ENCODE measurements at places on chromosomes 12 and 14.

DNA sequence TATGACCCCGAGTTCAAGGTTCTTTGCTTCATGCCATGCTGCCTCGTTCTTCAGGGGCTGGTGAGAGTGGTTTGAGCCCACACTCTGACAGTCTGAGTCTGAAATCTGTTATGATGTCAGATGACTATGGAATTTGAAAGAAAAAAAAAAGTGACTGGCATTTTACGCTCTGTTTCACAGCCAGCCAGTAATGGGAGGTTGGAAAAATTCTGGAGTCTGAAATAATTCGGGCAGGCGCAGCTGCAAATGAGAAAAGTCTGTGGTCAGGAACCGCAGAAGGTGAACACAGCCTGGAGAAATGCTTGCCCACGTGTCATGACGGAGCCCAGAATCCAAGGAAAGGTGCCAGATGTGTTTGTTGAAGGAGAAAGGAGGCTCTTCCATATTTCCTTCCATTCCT is 269.8 kb upstream of the PWP1 start:
- DNase-seq = no peak

GRCh38 chr12:119695034-119695433 is 27.1 kb downstream of the PRKAB1 start:
- no peak for DNase-seq

- peak; percentile 38 for DNase-seq
Observed at GRCh38 chr12:44876544-44877410, 662 bp upstream of the NELL2 start.

DNA sequence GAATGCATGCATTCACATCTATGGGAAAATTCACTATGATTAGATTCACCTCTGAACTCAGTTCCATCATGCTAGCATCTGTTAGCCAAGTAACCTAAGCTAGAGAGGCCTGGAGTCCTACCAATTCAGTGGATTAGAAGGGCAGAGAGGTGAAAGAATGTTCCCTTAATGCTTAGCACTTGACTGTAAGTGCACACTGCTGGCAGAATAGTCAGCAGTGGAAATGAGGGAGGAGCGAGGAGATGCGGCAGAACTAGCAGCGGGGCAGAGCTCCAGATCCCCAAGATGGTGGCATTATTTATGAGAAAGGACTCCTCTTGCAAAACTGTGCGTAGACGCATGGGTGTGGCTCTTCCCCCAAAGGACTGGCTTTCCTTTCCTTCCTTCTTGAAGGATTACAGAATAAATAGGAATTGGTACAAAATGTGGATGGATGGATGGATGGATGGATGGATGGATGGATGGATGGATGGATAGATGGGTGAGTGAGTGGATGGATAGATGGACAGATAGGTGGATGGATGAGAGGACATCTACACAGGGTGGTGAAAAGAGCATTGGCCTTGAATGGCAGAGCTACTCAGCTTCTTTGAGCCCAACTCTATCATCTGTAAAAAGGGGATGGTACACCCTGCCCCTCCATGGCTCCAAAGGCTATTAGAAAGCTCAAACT is 227.2 kb downstream of the CHST11 start:
- DNase-seq = no peak

DNA sequence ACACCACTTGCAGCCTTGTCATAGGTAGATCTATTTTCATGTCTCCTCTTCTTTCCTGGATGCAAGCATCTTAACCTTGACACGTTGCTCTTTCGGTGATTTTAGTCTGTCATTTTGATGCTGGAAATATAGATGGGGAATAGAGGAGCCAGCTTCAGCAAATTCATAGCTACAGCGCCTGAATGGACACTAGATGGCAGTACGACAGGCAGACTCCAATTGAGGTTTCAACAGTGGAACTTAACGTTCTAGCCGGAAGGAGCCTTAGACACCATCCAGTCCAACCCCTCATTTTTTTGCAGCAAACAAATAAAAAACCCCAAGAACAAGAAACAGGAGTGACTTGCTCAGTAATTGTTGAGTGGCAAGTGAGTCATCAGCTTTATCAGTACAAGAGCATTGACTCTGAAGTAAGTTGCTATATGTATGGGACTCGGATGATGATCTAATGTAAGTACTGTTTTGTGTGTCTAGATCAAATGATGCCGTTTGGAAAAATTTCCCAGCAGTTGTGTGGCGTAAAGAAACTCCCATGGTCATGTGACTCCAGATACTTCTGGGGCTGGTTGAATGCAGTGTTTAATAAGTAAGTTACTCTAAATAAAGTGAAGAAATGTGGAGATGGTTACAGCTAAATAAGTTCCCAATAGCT is 9.0 kb downstream of the DMAC2L start:
- no peak for DNase-seq

- DNase-seq = no peak
Observed at GRCh38 chr14:85413836-85414526, 116.0 kb upstream of the FLRT2 start.

GRCh38 chr14:32038876-32039275 is 38.2 kb upstream of the ARHGAP5 start:
- no peak for DNase-seq

DNA sequence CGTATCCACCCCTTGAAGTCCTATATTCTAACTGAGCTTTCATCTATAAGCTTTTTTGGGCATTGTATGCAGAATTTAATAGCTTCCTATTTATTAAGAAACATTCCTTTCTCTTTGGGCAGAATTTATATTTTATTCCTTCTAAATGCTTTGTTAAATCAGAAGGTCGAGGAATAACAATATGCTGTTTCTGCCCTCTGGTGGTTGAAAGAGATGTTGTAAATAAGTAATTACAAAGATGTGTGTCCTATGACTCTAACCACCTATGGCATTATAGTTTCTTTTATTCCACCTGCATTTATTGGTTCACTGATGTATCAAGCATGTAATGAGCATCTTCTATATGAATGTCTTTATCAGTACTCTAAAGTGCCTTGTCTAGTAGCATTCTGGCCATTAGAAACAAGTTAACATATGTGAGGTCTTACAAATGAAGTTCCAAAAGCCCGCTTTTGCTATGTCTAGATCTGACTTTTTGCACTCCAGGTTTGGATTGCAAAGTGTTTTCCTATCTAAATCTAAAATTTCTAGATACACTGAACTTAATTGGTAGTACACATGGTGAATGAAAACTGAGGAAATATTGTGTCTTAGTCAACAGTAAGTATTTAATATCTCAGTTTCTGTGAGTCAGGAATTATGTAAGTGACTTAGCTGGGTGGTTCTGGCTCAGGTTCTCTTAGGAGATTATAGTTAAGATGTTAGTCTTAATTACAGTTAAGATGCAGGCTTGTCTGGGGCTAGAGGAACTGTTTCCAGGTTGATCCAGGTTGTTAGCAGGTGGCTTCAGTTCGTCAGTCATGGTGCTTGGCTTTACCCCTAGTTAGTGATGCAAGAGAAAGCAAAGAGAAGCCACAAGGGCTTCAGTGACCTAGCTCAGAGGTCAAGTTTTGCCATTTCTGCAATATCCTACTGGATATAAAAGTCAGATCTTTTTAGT is 57.5 kb downstream of the PLEKHA5 start:
- DNase-seq = no peak
